ENCODE measurements at places on chromosomes 1 and 21. TPM values are rescaled to one million over a fixed set of nuclear protein-coding genes. Genes with fewer than 3 reads are reported as not detected.

DNA sequence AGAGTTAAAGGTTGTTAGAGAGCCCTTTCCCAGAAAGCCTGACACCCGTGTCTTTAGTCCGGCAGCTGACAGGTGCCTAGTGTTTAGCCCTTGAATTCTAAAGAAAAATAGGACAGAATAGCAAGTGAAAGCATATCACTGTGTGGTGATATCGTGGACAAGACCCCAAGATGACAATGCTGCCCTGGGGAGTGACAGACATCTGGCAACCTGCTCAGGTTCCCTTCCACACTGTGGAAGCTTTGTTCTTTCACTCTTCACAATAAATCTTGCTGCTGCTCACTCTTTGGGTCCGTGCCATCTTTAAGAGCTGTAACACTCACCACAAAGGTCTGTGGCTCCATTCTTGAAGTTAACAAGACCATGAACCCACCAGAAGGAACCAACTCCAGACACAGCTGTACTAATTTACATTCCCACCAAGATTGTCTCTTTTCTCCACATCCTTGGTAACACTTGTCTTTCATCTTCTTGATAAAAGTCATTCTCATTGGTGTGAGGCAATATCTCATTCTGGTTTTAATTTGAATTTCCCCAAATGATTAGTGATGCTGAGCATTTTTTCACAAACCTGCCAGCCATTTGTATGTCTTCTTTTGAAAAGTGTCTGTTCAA, 107.6 kb upstream of the SGIP1 start:
- DNase-seq, result no peak

DNA sequence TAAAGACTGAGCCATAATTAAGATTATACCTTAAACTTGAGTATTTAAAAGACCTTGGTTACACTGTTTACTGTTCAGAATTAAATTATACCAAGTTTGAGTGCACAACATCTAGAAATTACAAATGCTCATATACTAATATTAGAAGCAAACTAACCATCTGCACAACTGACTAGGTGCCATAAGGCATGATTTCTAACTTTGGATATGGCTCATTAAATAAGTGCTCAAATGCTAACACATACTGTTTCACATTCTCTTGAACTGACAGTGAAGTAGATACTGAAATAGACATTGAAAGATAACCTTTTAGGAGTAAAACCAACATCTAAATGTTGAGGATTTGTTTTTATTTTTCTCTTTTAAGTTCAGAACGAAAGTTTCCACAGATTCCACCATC, 74.1 kb downstream of the PRKAA2 start:
- no peak for DNase-seq

DNA sequence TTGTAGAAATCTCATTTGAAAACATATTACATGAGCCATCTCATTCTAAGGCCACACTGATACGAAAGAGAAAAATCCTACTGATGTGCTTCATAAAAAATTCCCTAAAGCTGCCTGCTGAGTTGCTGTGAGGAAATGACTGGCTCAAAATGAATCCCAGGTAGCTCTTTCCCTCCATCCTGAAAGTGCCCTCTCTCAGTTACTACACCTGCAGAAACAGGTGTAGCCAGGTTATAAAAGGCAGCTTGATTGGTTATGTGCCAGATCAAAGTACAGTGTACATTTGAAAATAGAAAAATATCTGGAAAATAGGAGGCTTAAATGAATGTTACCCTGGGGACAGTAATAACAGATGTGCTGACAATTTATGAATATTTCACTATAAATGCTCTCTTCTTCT, 833.4 kb upstream of the ADGRL4 start:
- DNase-seq, result no peak

DNA sequence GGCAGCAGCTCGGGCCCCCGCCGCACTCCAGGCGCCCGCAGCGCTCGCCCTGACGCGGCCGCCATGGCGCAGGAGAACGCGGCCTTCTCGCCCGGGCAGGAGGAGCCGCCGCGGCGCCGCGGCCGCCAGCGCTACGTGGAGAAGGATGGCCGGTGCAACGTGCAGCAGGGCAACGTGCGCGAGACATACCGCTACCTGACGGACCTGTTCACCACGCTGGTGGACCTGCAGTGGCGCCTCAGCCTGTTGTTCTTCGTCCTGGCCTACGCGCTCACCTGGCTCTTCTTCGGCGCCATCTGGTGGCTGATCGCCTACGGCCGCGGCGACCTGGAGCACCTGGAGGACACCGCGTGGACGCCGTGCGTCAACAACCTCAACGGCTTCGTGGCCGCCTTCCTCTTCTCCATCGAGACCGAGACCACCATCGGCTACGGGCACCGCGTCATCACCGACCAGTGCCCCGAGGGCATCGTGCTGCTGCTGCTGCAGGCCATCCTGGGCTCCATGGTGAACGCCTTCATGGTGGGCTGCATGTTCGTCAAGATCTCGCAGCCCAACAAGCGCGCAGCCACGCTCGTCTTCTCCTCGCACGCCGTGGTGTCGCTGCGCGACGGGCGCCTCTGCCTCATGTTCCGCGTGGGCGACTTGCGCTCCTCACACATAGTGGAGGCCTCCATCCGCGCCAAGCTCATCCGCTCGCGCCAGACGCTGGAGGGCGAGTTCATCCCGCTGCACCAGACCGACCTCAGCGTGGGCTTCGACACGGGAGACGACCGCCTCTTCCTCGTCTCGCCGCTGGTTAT, 2.8 kb downstream of the KCNJ9 start:
- DNase-seq, result peak; percentile 66

DNA sequence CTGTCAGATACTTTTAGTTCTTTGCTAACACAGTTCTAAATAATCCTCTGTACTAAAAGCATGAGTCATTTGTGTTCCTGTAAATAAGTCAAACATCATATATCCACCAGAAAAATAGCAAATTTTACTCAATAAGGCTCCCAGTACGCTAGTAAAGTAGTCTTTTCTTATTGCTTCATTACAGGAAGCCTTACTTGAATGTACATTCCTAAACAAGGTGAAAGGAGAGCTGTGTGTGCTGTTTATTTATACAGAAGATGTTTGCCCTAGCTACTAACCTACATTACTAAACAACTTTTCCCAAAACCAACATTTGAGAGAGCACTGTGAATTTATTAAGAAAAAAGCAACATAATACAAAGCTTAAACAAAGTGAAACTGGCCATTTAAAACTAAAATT, 52.0 kb downstream of the ZNHIT6 start:
- no peak for DNase-seq

GRCh38 chr1:163038928-163039706, 30.0 kb upstream of the RGS4 start:
- no peak for DNase-seq

DNA sequence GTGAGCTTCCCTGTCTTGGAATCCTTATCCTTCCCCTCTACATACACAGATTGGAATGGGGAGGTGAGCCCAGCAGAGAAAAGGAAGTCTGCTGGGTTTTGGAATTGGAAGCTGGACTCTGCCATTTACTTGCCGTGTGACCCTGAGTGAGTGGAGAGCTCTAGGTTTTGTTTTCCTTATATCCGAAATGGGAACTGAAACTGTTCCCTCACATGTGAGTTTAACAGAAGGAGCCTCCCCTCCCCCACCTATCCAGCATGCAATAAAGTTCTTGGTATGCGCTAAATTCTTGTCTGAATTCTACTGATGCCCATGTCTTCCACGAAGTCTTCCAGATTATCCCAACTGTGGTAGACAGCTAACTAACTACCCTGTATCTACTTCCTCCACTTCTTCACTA, 58.7 kb downstream of the NENF start:
- DNase-seq, result no peak

DNA sequence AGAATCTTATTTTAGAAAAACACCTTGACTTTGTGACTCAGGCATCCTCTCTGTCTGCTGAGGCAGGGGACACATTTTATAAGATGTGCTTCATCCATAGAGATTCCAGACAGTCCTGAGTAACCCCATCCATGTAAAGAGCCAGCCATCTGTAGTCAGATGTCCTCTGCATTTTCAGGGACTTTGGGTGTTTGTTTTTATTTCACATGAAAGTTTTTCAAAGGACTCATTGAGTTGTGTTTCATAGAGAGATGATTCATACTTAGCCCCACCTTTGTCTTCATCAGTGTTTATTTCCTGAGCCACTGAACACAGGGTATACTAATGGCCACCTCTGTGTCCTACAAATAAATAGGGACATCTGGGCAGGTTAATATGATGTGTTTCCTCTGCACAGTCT, 280.4 kb downstream of the CACNA1E start:
- no peak for DNase-seq

The OR6F1 gene
- total RNA-seq, result under 0.01 TPM

Data from hematopoietic multipotent progenitor cell (in vitro differentiated cells).